ENCODE measurements at places on chromosomes 6 and 20.

- DNase-seq: no peak
These were observed at the start of gene CST7 for GRCh38 chr20:24948939-24949679. CST7 (plus strand) TSS chr20:24949269; CDS start chr20:24949506, 237 bp downstream.

- DNase-seq: peak; percentile 51
These were observed 140.3 kb upstream of the AGPAT4 start for GRCh38 chr6:161414180-161414579.

- DNase-seq: no peak
These were observed 18.0 kb downstream of the POLH start for GRCh38 chr6:43593938-43594337.

- DNase-seq: no peak
These were observed 711 bp upstream of the SIRT5 start for GRCh38 chr6:13573669-13574110.

DNA sequence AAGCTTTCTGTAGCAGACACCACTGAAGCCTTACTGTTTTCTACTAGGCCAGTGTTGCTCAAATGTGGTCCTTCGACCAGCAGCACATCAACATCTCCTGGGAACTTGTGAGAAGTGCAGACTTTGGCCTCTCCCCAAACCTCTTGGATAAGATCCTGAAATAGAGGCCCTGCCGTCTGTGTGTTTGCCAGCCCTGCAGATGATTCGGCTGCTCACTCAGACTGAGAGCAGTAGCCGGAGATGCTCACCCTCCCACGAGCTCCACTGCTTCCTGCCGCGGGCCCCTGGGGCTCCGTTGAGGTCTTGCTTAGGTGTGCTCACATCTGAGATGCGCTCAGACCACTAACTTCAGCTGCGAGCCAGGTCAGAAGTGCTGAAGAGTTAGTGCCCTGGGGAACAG, 129.5 kb upstream of the SSTR4 start:
- DNase-seq: no peak

DNA sequence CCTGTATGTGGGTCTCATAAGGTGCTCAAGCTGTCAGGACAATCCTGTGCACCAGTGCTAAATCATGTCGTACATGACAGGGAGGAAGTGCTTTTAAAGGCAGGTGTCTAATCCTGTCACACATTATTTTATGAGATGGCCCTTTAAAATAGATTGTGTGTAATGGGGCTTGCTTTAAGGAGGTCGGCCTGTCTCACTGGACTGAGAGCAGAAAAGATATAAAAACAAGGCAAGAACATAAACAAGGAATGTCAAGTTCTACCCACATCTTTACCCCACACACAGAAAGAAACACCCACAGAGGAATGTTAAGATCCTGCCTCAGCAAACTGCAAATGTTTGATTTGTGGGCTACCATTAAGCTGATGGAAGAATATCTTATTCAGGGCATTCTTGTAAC, 279.0 kb downstream of the FOXA2 start:
- no peak for DNase-seq

- DNase-seq: no peak
These were observed 359.4 kb downstream of the HDGFL1 start for GRCh38 chr6:22928775-22929174.

DNA sequence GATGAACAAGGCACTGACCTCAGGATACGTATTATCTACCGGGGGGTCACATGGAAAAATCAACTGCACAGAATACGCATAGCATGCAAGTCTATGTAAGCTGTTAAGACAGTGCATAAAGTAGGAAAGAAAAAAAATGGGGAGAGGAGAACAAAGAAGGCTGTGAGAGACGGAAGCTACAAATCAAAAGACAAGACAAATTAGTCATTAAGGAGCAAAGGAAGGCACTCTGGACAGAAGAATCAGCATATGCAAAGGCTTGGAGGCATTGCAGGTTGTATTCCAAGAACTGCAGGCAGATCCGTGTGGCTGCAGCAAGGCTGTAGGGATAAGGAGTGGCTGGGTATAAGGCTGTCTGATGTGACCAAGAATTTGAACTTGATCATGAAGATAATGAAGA, 89.0 kb downstream of the NRSN1 start:
- DNase-seq: no peak

GRCh38 chr6:88982720-88983119, 19.3 kb upstream of the RNGTT start:
- no peak for DNase-seq

- DNase-seq: no peak
These were observed 105.0 kb downstream of the HUS1B start for GRCh38 chr6:551829-552350.

- peak; percentile 2 for DNase-seq
These were observed 59.9 kb upstream of the BHLHE23 start for GRCh38 chr20:63066506-63067265.

- DNase-seq: peak; percentile 43
These were observed 29.4 kb downstream of the PHIP start for GRCh38 chr6:79048611-79049010.

- no peak for DNase-seq
These were observed 28.3 kb upstream of the AFDN start for GRCh38 chr6:167798453-167798852.

- no peak for DNase-seq
These were observed 108.1 kb downstream of the PHF3 start for GRCh38 chr6:63743691-63744090.

DNA sequence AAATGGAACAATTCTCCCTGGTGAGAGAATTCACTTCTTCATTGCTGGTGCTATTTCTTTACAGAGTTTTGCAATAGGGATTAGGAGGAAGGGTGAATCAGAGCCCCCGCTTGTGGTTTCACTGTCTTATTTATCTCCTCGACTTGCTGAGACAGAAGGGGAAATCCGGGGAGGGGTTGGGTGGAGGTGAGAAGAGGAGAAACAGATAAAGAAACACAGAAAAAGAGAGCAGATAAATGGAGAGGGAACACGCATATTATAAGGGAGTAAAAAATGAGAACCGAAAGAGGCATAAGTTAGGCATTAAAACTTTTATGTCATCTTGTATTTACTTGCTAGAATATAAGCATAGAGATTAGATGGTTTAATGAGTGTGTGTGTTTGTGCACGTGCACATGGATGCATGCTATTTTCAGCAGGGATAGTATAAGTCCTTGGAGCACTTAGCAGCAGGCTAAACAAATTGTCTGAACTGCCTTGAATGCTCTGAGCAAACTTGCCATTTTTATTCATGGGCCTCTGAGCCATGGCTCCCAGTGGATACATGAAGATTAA, 105.0 kb downstream of the OLIG3 start:
- no peak for DNase-seq

GRCh38 chr6:110474500-110474899, 1.9 kb downstream of the SLC22A16 start:
- DNase-seq: no peak

GRCh38 chr6:157461000-157461915, 80.3 kb downstream of the ZDHHC14 start:
- DNase-seq: no peak

GRCh38 chr6:38762848-38763247, 47.7 kb downstream of the DNAH8 start:
- no peak for DNase-seq

- DNase-seq: peak; percentile 89
These were observed 11.2 kb downstream of the TRIM31 start for GRCh38 chr6:30101444-30102413.

GRCh38 chr6:33425668-33426577, 6.1 kb downstream of the SYNGAP1 start:
- peak; percentile 95 for DNase-seq

DNA sequence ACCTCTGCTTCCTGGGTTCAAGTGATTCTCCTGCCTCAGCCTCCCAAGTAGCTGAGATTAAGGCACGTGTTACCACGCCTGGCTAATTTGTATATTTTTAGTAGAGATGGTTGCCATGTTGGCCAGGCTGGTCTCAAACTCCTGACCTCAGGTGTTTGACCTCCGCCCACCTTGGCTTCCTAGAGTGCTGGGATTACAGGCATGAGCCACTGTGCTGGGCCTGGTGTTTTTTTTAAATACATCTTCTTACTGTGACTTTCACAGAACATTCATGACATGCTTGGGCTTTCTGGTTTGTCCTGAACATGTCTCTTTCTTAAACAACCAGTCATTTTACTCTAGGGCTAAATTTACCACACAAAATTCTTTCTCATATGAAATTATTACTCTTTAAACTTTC, 34.7 kb upstream of the FAM8A1 start:
- no peak for DNase-seq

- no peak for DNase-seq
These were observed 39.8 kb downstream of the PRDM1 start for GRCh38 chr6:106125925-106126435.

- no peak for DNase-seq
These were observed 234.6 kb downstream of the ANKRD60 start for GRCh38 chr20:57993716-57994431.

DNA sequence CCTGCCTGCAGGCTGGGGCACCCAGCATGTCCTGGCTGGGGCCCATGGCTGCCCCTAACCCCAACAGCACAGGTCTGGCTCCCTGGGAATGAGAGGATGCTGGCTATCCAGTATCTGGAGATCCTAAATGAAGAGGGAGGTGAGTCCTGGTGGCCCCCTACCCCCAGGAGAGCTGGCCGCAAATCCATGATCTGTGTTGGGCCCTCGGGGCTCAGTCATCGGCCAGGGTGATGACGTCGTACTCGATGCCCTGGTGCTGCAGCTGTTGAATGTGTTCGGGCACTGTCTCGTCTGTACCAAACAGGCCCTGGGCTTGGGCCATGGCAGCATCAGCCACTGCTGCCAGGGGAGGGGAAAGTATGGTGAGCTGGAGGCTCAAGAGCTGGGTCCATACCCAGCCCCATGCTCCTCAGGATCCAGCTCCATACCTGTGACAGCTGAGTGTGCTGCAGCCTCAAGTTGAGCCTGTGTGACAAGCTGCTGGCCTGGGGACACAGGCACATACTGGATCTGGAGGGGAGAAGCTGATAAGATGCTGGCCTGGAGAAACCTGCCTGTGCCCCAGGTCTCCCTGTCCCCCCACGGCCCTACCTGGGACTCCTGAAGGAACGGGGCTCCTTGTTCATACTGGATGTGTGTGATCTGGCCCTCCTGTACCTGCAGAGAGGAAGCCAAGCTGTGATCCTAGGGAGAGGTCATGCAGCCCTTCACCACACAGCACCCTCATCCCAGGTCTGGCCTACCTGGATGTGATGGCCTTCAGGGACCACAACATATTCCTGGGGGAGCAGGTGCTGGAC, 14.5 kb downstream of the PCIF1 start:
- DNase-seq: peak; percentile 40

DNA sequence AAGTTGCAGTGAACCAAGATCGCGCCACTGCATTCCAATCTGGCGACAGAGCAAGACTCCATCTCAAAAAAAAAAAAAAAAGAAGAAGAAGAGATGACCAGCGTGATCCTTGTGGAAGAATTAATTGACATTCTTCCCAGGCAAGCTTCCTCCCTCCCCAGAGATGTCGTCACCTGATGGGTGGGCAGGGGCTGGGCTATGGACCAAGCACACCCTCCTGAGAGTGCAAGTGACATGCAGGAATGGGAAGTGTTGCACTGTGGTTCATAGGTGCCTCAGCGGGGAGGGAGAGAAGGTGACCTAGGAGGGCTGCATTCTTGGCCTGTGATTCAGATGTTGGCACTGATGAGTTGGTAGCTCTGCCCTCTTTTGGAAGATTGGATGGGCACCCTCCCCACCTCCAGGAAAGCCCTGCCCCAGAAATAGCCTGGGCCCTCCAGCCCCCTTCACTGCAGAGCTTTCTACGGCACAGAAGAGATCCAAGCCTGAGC, 37.8 kb downstream of the TAF8 start:
- no peak for DNase-seq

DNA sequence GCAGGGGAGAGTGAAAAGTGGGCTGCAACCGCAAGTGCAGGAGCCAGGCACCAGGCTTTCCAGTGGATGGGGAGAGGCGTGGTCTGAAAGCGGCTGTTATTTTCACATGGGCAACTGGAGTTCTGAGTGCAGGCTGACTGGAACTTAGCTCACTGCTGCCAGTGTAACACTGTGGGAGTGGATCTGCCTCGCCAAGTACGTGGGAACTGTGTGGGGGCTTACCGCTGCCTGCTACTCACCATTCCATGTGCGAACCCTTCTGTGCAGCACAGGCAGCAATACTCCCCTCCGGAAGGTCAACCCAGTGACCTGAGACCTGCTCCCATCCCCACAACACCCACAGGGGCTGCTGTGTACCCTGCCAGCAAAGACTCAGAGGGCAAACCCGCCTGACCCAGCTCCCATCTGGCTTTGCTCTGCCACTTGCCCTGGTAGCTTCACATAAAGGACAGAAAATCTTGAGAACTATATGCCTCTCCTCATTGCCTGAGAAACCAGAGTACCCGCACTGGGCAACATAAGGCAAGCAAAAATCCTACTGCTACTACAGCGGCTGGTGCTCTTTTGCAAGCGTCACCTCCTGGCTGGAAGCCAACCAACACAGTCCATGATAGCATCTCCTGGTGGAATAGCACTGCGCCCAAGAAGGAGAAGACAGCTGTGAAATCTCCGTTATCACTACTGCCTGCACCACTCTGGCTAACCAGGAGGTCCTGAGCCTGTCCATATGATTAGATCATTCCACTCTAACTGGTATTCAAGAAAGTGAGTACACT, 54.4 kb upstream of the SIRPG start:
- DNase-seq: peak; percentile 62

DNA sequence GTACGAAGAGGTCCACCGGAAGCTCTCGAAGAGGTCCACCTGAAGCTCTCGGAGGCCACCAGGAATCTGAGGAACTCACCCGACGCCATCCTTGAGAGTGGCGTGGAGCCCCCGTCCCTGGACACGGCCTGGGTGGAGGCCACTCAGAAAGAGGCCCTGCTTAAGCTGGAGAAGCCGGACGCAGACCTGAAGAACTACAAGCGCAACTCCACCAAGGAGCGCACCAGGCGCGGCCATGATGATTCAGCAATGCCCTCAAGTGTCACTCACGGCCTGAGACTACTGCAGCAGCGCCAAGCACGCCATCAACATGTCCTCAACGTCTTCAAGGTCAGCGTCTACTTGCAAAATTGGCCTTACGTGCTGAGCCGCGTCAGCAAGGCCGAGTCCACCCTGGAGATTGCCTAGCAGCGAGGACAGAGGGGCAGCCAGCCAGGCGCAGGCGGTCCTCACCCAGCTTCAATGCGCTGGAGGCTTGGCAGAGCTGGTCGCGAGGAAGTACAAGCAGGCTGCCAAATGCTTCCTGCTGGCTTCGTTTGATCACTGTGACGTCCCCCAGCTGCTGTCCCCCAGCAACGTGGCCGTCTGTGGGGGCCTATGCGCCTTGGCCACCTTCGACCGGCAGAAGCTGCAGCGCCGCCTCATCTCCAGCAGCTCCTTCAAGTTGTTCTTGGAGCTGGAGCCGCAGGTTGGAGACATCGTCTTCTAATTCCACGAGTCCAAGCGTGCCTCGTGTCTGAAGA, 7.7 kb upstream of the GJA10 start:
- DNase-seq: no peak

- DNase-seq: no peak
These were observed 11.8 kb downstream of the MAP3K4 start for GRCh38 chr6:161003336-161003735.
